Omental fat pad (tissue), 4 donors: ENCODE measurements at places on chromosomes 4 and X.

DNA sequence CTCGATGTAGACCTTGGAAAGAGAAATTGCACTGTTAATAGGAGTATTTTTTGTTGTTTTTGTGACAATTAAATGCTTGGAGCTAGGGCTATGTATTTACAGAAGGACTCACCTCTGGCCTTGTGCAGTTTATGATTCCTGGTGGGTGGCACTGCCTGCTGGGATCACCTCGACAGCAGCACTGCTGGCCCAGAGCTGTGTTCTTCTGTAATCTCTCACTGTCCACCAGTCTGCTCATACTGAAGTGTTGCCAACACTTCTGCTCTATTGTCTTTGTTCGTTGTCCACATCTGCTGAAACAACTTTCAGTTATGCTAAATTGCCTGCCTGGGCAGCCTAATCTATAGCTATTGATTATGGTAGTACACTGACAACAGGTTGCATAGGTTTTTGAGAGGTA is 194.4 kb upstream of the ANK2 start:
- DNase-seq, result no peak

DNA sequence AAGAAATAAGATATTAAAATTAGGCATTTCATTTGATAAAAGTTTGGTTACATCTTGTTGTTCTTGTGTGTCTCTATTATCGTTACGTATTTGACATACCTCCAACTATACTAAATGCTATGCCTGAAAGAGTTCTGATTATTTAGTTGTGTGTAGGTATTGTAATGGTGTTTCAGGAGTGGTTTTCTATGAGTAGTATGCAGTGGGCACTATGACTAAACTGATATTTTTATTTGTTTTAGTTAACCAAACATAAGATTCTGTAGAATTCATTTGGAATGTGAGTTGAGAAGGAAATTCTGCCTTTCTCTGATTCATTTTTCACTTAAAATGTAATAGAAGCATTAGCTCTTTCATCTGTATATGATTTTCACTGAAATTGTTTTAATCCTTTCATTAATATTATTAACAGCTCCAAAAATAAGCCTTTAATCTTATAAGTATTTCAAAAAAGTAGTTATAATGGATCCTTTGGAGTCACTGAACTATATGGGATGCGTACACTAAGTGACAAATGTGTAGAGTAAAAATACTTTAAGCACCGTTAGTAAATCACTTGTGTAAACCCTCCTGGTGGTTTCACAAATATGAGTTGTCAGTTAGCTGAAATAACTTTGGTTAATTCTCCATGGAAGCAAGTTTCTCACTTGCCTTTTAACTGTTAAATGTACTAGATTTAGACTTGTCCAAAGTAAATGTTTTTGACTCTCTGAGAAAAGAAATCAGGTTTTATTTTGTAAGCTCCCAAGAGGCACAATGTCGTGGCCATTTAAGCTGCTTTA is 388.7 kb downstream of the ADGRL3 start:
- DNase-seq, result no peak

DNA sequence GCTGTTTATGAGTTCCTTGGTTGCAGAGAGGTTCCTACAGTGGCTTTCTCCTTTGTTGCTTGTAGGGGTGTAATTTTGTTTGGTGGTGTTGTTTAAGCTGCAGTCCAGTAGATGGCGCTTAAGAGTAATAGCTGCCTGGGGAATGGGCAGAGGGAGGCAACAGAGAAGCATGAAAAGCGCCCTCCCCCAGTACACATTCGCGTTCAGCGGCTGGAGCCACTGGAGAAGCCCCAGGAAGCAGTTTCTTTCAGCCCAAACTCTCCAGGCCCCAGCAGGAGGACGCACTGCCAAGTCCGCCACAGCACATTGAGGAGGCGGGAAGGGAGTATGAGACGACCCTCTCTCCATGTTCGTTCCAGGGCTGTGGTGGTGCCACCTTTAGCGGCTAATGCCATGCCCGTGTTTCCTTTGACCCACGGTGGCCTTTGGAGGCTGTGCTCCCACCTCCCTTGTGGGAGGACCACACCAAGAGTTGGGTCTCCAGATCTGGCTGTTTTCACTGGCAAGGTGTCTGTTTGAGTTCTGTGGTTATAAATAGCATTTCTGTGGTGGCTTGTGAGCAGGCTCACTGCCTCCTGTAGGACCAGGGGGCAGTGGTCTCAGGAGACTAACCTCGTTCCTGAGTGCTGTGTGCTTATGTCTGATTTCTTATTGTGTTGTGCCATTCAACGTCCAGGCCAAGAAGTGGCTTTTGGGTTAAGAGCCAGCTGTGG is 252.3 kb downstream of the ARHGAP10 start:
- no peak for DNase-seq

DNA sequence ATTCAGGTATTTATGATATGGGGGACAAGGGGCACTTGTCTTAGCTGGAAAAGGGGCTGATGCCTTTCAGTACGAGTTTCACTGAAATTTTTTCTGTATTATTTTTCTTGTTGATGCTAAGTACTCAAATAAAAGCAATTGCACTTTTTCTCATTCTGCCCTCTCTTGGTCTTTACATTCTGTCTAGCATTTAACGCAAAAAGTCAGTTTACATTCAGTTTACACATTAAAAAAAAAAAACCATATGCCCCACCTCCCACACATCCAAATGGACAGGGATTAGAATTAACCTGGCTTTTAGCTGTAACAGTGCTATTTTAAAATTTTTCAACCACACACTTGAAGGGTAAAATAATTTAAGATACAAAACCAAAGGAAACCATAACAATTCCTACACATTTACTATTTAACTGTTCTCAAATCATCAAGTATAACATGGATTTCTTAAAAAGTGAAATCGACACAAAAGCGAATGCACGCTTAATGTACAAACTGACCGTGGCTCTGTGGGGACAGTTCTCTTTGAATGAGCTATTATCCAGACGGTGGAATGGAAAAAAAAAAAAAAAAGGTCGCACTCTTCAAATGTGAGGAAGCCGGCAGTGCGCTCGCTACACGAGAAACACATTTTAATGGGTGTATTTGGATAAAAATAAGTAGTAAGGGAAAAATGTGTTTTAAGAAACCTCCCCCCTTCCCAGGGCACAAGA is 1.4 kb downstream of the AMMECR1 start:
- DNase-seq, result no peak

DNA sequence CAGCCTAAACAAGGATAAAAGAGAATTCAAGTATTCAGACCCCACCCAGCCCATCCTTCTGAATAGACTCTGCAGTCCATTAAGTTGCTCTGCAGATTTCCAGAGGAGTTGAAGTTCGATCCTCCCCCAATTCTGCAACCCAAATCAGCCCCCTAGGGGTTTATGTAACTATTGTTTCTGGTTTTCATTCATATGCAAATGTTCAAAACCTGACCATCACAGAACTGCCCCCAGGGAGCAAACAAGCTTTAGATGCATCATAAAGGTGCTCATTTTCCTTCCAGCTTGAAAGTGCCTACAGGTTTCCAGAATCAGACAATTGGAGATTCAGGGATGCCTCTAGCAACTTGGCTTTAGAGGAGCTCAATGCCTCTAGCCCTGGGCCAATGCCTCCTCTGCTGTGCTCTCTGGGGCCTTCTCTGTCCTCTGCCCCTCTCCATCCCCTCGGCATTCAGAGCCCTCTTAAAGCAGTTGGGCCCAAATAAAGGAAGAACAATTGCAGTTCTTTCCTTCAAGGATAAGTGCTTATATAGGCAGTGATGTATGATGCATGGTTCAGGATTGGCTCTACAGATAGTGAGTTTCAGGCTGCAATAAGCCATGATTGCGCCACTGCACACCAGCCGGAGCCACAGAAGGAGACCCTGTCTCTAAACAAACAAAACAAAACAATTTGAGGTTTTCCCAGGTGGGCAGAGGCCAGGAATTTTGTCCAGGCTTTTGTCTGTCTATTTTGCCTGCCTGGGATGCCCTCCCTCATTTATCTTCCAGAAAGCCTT is 23.5 kb upstream of the SPINK2 start:
- DNase-seq, result no peak

DNA sequence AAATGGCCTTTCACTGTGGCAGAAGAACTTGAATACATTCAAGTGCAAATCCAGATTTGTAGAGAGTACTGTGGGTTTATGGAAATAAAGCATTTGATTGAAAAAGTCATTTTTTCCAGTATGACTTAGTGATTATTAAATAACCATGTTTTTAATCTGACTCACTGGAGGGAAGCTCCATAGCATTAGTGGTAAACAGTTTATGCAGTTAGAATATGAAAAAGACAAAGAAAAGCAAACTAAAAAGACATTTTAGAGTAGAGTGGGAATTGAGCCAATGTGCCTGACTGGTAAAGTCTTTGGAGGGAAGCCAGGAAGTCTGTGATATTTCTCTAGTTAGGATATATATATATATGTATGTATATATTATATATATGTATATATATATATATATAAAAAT is 53.4 kb downstream of the FAT4 start:
- DNase-seq, result no peak

DNA sequence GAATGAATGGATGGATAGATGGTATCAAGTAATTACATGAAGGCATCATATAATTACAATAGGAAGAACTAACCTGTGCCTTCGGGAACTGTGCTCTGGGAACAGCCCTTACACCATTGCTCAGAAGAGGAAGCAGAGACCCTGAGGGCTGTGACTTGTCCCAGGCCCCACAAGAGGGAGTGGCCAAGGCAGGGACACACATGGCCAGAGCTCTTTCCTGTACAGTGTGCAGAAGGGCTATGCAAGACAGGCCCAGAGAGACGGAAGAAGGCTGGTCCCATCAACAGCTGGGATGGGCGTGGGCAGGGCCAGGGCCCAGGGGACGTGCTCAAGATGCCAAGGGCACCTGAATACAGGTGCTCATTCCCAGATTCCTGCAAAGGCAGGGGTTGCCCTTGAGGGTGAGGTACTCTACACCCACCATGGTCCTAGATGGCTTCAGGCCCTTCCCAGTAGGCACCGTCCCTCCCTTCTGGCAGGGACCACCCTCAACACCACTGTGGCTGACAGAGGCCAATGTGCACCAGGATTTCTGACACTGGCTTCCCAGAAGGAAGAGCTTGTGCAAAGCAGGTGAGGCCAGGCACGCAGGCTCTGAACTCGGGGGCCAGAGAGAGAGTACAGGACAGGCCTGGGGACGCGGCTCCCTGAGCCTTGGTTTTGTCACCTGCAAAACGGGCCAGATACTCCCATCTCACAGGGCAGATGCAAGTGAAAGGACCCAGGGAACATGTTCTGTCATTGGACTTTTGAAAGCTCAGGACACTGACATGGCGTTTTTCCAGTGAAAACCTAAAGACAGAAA is 1.7 kb downstream of the EVC2 start:
- no peak for DNase-seq

- DNase-seq, result no peak
These were observed 111.9 kb upstream of the GALNT7 start for GRCh38 chr4:173056710-173057109.

GRCh38 chr4:139153411-139154133 is 23.4 kb downstream of the ELF2 start:
- no peak for DNase-seq

GRCh38 chr4:43330288-43330687 is 437.8 kb downstream of the GRXCR1 start:
- DNase-seq, result no peak

DNA sequence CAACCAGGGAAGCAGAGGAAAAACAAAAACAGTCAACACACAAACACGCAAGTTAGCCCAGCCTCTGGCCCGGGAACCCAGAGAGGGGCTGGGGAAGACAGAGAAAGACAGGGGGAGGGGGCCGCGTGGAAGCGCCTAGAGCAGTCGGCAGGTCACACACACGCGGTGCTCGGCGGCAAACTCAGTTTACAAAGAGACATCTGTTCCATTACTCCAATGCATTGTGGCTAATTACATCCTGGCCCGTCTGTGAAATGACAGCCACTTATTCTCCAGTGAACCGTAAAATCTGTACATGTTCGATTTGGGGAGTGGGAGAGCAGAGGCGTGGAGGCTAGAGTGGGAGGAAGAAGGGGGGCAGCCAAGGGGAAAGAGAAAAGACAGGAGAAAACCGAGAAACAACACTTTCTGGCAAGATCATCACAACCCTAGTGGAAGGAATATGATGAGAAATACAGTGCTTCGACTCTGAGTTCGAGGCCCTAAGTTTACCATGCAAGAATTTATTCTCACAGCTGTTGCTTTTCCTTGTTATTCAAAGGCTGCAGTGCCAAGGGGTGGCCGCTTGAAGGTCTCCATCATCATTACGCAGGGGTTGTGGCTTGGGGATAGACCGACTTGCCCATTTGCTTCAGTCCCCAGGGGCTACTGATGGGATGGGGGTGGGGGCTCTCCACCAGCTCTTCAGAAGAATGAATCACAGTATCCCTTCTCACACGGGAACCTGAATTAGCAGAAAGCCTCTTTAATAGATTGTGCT is 167.7 kb downstream of the MGST2 start:
- no peak for DNase-seq

- DNase-seq, result no peak
These were observed 48.6 kb downstream of the RPGR start for GRCh38 chrX:38278682-38279081.

GRCh38 chrX:33892670-33893069 is 239.4 kb downstream of the FAM47A start:
- DNase-seq, result no peak

DNA sequence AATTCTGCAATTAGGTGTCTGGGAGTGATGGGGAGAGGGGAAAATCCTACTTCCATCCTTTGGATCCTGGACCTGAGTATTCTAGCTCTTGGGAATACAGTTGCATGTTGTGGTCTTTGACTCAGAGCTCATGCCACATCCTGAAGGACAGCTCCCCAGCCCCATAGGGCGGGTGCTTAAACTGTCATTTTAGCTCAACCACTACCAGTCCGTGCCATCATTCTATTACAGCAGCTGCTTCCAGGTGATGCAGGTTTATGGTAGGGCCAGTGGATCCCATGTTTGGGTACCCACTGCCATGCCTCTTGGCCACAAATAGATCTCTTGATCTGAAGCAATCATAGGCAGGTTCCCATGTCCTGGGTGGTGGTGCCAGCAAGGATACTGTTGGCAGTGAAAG is 34.7 kb downstream of the CCKAR start:
- DNase-seq, result no peak

DNA sequence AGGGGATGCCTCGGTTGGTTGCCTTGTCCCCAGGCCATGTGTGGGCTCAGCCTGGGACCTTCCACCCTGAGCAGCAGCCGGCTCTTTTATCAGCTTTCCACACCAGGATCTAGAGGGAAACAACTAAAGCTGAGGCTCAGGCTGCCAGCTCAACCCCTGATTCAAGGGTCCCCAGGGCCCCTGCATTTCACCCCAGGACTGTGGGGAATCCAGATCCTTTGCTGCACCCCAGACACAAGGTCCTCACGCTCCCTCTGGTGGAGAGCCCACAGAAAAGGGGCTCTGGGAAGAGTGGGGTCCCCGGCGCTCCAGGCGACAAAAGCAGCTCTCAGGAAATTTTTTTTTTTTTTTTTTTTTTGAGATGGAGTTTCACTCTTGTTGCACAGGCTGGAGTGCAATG is 64.3 kb downstream of the ZFYVE28 start:
- DNase-seq, result no peak

- DNase-seq, result no peak
These were observed 58.5 kb upstream of the CPEB2 start for GRCh38 chr4:14943749-14944148.
